ENCODE measurements at places on chromosomes 2 and 18.
A peak's percentile ranks its signal among the peaks of the same experiment; 100 is the strongest.

DNA sequence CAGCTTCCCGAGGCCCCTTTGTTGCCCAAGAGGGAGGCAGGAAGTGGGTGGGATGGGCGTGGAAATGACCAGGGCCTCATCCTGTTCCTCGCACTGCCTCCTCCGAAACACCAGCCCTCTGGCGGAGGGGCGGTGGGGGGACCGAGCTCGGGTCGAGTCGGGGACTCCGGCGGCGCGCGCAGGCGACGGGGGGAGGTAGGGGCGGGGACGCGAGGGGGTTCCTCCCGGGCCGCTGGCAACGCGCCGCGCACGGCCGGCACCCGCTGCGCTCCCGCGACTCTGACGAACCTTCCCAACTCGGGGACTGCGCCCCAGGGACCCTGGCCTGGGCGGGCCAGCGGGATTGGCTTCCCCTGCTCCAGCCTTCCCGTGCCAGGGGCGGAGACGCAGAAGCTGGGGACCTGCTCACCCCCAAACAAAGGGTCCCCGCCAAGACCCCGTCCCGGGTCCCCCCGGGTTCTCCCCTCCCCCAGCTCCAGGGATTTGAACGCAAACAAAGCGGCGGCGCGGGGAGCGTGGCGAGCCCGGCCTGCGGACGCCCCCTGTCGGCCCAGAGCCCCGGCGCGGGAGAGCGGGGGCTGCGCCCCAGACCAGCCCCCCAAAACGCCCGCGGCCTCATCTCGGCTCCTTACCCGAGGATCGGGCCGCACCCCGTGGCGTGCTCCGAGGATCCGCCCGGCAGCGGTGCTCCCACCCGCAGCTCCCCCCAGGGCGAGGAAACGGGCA lies 1.2 kb downstream of the SEMA4C start:
- DNase-seq = peak; percentile 65

DNA sequence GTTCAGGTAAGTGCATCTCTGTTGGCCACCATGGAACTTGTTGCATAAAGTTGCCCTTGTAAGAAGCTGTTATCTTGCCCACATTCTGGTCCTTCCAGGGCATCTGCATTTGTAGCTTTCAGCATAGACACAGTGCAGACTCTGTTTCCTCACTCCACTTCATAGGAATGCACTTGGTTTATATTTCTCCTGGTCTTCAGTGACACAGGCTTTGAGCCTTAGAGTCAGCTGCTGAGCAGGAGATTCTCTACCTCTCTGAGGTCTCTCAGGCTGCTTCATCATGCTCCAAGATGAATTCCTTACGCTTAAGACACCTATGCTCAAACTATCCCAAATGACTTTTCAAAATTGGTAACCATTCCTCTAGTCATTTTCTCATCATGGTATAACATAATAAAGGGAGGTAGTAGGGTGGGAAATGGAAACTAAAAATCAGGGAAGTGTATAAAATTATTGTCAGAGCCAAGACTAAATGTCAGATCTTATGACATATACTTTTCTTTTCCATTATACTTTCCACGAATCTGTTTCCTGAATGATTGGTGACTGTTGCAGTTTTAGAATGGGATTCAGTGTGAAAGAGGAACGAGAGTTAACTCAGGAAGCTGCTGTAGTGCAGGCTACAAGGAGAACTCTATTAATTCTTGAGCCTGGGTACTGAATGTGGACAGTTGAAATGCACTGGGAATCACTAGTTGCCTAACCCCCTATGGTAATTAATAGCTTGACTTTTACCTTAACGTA lies 72.0 kb downstream of the GALNT1 start:
- no peak for DNase-seq

GRCh38 chr18:36365836-36366775 lies 68.6 kb downstream of the FHOD3 start:
- DNase-seq = no peak

DNA sequence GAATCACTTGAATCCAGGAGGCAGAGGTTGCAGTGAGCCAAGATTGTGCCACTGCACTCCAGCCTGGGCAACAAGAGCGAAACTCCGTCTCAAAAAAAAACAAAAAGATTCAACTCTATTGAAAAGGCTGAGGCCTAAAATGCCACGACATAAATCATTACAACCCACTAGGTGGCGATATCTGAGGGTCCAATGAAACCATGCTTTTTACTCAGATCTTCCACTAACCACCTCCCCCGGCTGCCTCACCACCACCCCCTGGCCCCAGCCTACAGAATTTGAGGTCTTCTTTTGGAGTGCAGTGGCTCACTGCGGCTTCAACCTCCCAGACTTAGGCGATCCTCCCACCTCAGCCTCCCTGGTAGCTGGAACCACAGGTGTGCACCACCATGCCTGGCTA lies 57.5 kb downstream of the AP1S3 start:
- DNase-seq = no peak

DNA sequence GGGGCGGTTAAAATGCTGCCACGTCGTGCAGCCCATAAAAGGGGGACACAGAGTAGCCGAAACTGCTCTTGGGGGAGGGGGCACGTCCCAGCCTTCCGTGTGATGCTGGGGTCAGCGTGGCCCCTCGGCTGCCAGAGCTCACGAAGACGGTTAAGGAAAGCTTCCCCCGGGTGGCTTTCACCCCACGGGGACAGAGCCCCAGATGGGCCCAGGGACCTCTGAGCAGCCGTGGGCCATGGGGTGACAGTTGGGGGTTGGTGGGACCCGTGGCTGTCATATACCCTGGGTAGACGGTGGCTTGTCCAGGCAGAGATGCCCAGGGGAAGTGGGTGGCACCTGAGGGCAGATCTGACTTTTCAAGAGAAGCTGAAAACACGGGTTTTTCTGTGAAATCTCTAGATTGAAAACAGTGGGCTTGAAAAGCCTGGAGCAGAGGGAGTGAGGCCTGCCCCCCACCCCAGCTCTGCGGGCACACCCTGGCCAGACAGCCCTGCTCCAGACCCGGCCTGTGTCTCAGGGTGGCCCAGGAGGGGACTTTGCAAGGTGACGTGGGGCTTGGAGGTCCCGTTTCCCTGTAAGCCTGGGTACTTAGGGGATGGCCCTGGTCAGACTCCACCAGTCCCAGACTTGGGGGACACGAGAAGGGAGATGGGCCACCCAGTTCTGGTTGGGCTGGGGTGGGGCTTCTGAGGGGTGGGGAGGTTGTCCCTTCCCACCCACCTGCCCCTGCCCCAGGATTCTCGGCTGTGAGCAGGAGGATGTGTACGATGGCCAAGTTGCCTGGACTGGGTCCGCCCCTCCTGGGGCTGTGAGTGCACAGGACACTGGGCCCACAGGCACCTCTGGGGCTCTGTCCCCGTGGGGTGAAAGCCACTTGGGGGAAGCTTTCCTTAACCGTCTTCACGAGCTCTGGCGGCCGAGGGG lies 652 bp downstream of the NEU4 start:
- no peak for DNase-seq

DNA sequence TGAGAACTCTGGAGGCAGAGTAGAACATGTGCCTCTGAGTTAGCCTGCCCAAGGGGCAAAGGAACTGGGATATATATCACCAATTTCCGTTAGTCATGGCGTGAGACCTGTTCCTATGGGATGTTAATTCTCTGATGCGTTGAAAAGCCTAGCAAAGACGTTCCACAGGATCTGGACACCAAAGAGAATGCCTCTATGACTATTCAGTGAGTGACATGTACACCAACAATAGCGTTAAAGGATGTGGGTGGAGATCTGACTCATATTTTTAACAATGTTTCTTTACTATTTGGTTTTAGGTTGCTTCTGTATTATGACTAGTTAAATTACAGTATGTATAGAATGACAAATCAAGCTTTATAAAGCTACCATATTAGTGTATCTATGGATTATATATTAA lies 320.9 kb upstream of the MC4R start:
- DNase-seq = no peak

DNA sequence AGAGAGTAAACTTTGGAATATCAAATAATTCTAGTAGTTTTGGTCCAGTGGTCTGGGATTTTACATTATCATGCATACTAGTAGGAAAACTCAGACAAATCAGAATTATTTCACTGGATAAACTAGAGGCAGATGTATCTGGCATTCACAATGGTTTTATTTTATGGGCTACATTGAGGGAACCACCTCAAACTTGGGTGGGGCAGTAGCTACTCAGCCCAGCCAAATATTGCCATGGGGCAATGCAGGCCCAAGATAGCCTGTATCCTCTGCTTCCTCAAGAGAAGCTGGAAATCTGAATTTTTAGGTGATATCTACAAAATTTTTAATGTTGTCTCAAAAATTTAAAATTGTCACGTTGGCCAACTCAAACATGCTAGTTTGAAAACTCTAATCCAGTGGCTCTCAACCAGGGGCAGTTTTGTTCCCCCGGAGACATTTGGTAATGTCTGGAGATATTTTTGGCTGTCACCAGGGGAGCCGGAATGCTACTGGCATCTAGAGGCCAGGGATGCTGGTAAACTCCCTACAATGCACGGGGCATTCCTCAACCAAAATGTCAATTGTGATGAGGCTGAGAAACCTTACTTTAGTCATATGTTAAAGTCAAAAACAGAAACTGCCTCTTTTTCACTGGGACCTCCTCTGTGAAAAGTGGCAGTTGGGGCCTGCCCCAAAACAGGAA lies 172.8 kb upstream of the SPRED2 start:
- no peak for DNase-seq

- DNase-seq = no peak
Measured at GRCh38 chr2:140929849-140930248, 1201.0 kb downstream of the LRP1B start.

GRCh38 chr2:138831154-138831553 lies 51.0 kb upstream of the NXPH2 start:
- no peak for DNase-seq

- no peak for DNase-seq
Measured at GRCh38 chr2:128369108-128369555, 50.5 kb upstream of the HS6ST1 start.

GRCh38 chr2:136127356-136127755 lies 9.4 kb upstream of the CXCR4 start:
- DNase-seq = no peak

DNA sequence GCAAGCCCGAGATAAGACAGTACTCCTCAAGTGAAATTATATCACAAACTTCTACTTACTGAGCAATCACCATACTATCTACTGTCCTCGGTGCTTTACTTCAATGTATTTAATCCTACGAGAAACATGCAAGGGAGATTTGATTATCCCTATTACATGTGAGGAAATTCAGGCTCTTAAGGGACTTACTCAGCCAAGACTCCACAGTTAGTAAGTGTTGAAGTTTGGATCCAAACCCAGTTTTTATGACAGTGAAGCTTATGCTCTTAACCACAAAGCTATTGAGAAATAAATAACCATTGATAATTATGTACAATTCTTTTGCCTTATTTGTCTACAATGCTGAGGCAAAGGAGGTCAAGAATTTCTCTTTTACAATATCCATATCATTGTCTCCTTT lies 672.9 kb upstream of the ACVR2A start:
- DNase-seq = no peak

- DNase-seq = no peak
Measured at GRCh38 chr2:182915369-182916326, 49.2 kb upstream of the FRZB start.

GRCh38 chr2:152506843-152507242 lies 171.9 kb downstream of the FMNL2 start:
- DNase-seq = no peak

DNA sequence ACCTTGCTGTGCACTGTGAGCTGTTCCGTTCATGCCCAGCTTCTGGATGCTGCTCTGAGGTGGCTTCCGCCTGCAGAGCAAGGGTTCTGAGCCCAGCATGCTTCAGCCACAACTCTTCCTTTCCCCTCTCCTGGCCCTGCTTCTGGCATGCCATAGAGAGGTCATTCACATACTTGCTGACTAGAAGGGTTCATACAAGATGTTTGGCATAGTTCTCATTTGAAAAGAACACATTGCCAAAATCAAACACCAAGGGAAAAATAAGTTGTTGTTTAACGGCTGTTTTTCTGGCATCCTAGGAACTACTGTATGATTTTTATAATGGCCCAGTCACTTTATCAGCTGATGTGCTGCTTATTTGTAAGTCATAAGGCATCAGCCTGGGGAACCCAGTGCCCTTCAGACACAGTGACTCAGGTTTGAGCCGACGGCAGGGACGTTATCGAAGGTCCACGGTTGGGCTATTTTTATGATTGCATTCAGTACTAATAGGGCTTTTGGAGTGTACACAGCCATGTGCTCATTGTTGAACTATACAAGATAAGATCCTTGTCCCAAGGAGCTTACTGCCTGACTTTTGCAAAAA lies 53.9 kb upstream of the CTAGE1 start:
- no peak for DNase-seq

DNA sequence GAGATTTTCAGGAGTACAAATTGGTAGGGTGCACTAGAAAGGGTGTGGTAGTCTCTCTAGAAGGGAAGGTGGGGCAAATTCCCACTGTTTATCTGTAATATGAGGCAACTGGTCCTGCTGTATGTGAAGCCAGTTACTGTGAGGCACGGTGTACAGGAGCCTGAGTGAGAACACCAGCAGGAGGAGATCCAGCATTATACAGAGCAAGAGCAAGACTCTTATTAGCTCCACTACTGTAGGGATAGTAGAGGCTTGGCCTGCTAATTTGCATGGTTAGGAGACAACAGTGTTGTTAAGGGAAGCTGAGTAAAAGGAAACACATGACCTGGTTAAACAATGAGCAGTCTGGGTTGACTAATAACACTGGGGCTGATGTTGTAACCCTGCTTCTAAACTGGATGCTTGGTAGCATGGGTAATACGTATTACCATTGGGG lies 76.3 kb upstream of the WDSUB1 start:
- DNase-seq = no peak

DNA sequence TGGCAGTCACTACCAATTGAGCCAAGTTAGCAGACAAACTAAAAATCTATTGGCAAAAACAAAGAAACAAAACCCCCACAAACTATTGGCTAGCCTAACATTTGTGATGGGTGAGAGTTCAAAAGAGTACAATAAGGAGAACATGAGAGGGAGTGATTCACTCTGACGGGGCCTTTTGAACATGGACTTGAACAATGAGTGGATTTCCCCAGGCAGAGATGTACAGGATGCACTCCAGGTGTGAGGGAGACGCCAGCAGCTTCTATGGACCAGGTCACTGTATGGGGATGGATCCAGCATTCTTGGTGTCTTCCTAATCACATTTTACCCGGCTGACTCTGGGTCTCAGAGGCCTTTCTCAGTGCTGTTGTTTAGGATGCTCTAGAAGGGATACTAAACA lies 167.5 kb upstream of the SMAD2 start:
- DNase-seq = no peak

GRCh38 chr18:57455576-57456129 lies 20.5 kb downstream of the ONECUT2 start:
- no peak for DNase-seq

DNA sequence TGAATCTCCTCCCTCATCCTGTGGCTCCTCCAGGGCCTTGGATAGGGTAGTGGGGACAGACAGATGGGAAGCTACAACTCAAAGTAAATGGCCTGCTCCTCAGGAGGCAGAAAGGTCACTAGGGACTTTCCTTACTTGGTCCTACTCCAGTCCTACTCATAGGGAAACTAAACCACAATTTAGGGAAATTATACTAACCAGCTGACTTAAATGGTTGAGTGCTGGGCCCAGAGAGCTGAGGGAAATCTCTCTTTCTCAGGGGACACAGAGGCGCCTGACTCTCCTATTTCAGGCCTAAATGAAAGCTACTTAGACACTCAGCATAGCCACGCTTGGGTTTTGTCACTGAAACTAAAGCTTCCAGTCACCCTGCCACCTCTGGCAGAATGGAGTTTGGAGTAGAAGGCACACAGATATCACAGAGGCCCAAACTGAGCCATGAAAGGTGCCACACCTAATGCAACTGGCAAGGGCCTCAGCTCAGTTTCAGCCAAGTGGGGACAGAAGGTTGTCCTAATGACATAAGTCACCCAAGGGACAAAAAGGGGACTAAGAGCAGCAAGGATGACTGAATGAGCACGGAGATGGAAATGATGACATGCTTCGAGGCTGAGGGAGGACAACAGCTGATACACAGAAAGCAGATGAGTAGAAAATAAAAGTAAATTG lies 24.0 kb downstream of the CERKL start:
- DNase-seq = no peak

Data from stimulated activated CD4-positive, alpha-beta T cell treated with anti-CD3 and anti-CD28 coated beads, Interleukin-12 subunit alpha, Interleukin-12 subunit beta, amount 100 ng/mL, for 24 hours (primary cell).